ENCODE measurements at places on chromosomes 7 and 10.

DNA sequence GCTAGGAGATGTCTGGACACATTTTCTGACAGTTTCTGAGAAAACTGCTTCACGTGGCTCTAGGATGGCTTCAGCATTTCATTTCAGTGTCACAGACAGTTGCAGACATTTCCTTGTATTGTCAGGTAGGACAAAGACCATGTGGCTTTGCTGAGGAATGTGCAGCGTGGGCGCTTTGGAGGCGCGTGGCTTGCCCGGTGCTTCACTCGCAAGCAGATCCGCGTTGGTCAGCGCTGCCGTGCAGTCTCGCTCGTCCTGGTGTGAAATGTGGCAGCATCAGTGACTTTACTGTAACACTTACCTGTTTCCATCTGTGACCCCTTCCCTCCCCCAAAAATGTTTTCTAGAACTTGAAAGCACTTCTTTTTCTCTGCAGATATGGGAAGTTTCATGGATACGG, 340.5 kb downstream of the SDK1 start:
- no peak for DNase-seq

DNA sequence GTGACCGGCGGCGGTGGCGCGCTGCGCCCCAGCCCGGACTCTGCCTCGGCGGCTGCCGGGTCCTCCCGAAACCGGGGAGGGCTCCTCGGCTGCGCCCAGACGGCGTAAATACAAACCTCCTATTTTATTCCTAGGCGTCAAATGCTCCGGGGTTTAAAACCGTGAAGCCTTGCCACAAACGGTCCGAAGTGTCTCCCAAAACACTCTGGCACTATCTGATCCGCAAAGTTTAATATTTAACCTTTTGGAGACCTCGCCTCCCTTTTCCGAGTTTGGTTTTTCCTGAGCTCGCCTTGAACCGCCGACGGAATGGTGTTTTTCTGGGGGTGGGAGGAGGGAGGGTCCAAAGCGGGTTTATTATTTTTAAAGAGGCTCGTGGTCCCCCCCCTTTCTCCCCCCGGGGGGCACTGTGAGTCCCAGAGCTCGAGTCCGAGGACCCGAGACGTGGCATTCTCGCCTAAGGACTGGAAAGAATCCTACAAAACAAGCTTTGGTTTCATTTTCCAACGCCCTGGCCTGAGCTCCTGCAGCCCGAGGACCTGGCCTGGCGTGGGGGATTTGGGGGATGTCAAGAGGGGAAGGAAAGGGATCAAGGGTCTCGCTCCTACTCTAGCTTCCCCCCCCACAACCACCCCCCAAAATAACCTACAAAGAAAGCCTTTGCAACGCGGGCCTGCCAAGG, 1.8 kb downstream of the TNRC18 start:
- peak; percentile 91 for DNase-seq

DNA sequence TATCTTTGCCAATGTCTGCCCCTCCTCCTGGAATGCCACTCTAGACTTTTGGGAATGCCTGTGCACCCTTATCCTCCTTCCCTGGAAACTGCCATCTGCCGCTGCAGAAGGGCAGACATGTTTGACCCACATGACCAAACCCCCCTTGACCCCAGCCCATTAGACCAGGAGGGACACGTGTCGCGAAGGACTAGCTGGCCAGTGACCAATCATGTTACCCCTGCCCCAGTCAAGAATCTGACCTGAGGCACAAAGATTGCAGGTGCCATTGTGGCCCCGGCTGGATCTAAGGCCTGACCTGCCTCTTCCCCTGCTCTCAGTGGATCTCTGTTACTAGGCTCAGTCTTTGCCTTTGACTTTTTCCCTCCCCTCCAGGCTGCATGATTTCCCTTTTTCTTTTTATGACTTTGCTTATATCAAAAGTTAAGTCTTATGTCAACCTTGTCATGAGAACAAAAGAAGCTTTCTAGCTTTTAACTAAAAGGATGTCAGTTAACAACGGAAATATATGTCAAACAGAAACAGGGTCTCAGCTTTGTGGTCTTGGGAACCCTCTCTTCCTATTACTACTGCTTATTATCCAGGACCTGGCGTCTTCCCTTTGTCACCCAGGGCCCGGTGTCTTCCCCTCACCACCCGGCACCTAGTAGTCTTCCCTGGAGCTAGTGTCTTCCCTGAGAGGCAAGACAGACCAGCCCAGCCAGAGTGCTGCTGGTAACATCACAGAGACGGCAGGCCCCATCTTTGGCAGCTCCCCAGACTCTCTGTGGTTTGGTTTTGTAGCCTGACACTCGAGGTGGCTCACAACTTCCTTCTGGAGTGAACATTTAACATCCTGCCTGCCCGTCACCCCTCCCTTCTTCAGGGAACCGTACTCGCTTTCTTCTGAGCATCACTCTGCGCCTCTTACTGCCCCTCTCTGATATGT, 24.4 kb upstream of the PPIF start:
- DNase-seq, result peak; percentile 93

- DNase-seq, result no peak
Measured at GRCh38 chr10:60031664-60032063, 125.3 kb upstream of the CCDC6 start.

DNA sequence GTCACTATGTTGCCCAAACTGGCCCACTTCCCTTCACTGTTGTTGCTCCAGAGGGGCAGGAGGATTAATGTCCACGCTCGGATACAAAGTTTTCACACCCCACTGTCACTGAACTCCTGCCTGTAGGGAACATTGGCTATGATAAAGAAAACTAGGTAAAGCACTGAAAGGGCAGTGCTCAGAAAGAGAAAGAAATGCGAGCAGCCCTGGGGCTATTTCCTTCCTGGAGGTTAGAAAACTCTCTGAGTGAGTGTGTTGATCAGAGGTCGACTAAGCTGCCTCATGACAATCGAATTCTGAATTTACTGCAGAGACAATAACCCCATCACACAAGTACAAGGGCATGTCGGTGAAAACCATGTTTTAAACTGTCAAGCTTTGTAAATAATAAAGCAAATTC, 227.2 kb upstream of the PITRM1 start:
- DNase-seq, result no peak

GRCh38 chr10:131802156-131802915, 98.5 kb upstream of the PPP2R2D start:
- peak; percentile 17 for DNase-seq

DNA sequence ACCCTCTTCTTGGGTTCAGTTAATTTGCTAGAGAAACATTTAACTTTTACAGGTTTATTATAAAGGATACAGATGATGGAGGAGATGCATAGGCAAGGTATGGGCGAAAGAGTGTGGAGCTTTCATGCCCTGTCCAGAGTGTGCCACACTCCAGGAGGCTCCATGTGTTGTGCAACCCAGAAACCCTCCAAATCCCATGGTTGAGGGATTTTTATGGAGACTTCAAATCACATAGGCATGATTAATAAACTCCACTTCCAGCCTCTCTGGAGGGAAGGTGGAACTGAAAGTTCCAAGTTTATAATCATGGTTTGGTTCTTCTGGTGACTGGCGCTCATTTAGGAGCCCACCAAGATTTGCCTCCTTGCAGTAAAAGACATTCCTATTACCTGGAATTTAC, 159.9 kb downstream of the PHTF2 start:
- no peak for DNase-seq

DNA sequence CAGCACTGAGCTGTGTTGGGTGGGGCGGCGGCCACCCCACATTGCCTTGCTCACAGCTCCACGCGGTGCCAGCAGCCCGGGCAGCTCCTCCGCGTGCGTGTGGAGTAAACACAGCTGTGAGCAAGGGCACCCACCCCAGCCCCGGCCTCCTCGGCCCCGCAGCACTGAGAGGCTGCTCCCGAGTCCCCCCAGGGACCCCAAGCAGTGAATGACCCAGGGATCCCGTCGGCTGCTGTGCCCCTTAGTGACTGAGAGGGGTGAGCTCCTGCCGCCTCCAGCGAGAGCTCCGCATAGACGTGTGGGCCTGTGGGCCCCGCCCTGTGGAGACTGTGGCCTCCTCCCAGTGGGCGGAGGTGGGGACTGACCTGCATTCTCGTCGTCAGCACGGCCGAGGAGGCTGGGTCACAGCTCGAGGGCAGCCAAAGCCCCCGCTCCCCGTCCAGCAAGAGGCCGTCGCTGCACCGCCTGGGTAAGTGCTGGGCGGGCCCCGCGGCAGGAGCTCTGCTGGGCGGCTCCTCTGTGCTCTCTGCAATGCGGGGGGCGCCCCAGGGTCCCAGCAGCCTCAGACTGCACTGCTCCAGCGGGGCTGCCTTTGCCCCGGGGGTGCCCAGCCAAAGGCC, 29.9 kb upstream of the UTF1 start:
- DNase-seq, result no peak

DNA sequence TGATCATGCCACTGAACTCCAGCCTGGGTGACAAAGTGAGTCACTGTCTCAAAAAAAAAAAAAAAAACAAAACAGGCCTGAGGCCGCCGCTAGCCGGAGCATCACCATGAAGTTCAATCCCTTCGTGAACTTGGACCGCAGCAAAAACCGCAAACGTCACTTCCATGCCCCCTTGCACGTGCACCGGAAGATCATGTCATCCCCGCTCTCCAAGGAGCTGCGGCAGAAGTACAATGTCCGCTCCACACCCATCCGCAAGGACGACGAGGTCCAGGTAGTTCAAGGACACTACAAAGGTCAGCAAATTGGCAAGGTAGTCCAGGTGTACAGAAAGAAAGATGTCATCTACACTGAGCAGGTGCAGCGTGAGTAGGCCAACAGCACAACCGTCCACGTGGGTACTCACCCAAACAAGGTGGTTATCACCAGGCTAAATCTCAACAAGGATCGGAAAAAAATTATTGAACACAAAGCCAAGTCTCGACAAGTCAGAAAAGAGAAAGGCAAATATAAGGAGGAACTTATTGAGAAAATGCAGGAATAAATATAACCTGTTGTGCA, 17.5 kb upstream of the RUFY2 start:
- DNase-seq, result no peak

All from osteoblast (primary cell).